H9 (cell line): ENCODE measurements at places on chromosomes 3 and 15.

DNA sequence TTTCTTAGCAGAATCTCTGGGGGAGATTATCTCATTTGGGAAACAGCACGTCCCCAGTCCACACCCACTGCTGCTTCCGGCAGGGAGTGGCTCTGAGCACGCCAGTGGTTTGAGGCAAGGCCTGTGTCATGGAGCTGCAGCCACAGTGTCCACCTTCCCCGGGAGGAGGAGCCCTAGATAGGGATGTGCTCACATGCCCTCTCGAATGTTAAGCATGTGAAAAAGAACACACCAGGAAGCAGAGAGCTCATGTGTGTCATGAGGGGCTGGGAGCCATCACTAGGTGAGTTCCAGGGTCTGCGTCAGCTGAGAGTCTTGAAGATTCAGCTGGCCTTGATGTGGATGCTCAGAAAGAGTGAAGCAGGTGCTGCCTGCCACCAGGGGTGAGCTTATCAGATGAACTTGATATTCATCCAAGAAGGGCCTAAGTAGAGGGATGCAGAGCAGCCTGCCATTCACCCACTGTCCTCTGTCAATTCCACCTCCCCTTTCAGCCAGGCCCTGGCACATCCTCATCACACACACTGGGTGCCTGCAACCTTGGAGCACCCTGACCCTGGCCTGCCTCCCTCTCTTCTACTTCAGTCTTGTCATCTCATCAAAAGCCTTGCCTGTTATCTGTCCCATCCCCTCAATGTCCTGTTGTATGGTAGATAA, 16.3 kb downstream of the ITGA11 start:
- peak; percentile 20 for DNase-seq

DNA sequence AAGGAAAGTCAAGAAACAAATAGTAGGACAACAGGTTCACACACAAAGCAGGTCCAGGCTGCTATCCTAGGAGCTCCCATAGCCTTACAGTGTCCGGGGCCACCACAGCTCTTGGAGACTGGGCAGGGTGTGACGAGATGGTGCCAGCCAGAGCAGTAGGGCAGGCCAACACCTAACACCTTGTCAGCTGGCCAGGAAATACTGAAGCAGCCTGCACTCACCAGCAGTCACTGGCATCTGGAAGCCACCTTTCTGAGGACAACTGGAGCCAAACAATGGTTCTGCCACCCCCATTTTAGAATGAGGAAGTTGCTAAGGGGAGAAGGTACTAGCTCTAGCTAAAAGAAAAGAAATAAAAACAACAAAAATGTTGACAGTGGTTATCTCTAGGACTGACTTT, 47.2 kb downstream of the CCDC12 start:
- DNase-seq, result no peak

- DNase-seq, result no peak
Observed at GRCh38 chr15:64877435-64877834, 34.3 kb upstream of the ANKDD1A start.

- DNase-seq, result no peak
Observed at GRCh38 chr3:171415070-171415469, 45.1 kb downstream of the TNIK start.

- DNase-seq, result peak; percentile 83
Observed at GRCh38 chr3:101512646-101513418, at the start of gene SENP7. SENP7 (minus strand) TSS chr3:101513212; CDS start chr3:101513130, 82 bp downstream.

DNA sequence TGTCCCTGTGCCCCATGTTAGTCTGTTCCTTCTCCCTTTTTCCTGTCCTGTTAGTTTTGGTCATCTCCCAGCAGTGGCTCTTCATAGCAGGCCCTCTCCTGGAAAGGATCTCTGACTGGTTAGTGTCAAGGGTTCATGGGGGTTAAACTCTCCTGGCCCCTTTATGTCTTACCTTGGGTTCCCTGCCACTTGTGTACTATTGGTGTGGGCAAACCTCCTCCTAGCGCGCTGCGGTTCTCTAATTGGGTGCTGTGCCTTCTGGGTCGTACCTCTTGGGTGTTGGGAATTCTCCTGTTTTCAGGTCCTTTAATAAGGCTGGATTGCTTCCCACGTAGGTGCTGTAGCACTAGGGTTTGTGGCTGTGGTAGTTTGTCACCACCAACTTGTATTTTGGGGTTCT, 18.8 kb downstream of the GMPS start:
- no peak for DNase-seq

DNA sequence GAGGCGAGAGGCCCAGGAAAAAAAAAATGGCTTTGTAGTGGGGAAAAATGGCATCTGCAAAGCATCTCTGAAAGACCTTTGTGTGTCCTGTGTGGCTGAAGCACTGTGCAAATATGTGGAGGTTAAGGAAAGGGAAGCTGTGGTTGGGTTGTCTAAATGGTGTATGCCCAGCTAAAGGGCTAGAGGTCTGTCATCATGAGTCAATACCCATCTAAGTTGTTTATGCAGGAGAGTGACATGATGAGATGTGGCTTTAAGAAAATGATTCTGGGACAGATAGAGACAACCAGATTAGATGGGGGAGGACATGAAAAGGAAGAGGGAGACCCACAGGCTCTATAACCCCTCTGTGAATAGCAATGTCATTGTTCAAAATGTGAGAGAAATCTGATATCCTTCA, 280.7 kb downstream of the MFSD1 start:
- DNase-seq, result no peak

DNA sequence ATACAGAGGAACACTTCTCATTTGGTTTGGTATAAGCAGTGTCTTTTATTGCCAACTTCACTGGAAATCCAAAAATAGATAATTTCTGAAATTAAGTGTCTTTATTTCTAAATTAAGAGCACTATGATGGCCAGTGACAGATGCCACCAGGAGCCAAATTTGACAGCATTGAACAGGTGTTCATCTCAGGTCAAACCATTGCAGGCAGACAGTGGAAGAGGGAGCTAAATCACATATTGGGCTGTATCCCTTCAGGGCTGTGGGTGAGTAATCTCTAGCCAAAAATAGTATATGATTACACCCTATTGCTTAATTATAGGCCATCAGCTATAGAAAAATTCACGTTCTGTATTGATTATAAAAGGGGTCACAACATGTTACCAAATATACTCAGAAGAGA, 457.7 kb downstream of the NAALADL2 start:
- DNase-seq, result no peak

- no peak for DNase-seq
Observed at GRCh38 chr3:156424758-156425157, 130.2 kb downstream of the SSR3 start.

DNA sequence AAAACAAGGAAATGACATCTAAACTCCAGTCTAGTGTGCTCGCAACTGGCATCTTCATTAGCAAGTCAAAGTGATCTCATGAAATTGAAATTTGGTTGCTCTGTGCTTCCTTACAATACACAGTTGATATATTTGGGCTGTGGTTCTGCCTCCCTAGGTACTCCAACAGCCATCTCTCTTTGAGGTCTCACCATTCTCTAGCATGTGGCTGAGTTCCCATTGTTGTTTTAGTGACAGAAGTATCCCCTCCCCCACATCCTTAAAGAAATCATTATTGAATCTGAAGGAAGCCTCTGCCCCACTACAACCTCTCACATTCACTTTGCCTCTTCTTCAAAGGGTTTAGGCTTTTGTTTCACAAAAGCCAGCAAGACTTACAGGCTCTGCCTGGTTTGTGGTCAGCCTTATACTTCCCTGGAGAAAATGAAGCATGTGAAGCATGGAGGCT, 516.5 kb downstream of the NLGN1 start:
- no peak for DNase-seq

GRCh38 chr3:50666837-50667236, 7.9 kb upstream of the DOCK3 start:
- DNase-seq, result no peak

DNA sequence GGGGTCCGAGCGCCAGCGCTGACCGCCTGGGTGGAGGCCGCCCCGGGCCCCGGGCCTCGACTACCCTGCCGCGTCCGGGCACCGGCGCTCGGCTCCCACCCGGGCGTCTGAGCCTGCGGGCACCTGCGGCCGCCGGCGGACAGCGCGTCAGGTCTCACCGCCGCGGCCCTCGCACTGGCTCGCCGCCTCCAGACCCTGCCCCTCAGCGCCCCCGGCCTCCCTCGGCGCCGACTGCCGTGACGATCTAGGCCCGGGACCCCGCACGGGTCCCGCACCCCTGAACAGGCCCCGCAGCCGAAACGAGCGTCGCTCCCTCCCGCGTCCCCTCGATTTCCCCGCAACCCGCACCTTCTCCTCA, 297 bp downstream of the PRC1 start:
- no peak for DNase-seq

DNA sequence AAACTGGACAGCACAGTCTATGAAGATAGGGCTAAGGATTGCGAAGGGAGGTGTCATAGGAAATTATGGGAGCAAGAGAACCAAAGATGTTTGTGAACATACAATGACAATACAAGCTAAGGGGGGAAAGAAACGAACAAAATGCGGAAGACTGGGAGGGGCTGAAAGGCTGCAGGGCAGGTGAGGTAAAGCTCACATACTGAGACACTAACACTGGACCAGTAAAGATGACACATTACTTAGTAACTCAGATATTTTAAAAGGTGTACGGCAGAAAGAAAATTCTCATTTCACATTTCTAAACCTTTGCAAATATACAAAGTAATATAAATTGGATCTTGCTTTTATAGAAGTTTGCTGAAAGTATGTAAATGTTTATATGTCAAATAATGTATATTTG, 10.1 kb downstream of the CLDND1 start:
- no peak for DNase-seq

DNA sequence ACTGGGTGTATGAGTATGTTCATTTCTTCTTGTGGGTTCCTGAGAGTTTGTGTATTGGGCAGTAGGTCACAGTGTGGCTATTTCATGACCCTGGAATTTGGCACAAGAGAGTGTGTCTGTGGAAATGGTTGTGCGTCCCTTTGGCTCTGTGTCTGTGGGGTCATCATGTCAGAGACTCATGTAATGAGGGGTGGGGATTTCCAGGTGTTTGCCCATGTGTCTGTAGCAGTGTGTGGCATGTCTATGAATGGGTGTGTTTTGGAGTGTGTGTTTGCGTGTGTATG, 1.3 kb upstream of the GATA2 start:
- no peak for DNase-seq

- no peak for DNase-seq
Observed at GRCh38 chr15:49430046-49430445, 7.0 kb downstream of the FGF7 start.

GRCh38 chr15:98113327-98113726, 152.8 kb downstream of the ARRDC4 start:
- no peak for DNase-seq

DNA sequence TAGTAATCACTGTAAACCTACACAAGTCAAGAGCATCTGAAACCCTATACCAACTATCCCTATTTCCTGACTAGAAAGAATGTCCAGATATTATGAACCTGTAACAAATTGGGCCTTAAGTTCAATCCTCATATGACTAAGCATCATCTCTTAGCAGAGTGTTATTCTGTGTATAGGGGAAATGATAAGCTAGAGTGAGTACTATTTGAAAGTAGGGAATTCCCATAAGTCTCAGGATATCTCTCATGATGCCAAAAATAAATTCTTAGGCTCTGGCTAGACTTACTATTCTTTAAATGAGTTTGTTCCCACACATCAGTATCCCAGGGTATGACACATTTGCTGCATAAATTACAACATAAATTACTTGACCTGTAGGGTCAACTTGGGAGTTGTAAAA, 15.3 kb downstream of the MRPL47 start:
- no peak for DNase-seq

DNA sequence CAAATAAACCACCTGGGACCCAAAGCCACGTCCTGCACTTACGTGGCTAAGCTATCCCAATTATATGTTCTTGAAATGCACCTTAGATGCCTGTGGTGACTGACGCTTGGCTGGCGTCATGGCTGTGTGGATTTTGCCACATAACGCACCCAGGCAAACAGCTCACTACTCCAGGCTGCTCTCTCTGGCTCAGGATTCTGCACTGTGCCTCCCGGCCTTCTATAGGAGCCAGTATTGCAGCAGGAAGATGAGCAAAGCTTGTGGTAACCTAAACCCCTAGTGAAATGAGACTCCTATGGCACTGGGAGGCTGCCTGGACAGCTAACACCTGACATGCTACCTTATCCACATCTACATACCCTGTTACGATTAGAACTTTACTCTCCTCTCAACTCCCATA, 179.3 kb downstream of the THRB start:
- DNase-seq, result no peak

GRCh38 chr3:110352841-110353604, 718.6 kb upstream of the NECTIN3 start:
- no peak for DNase-seq

- DNase-seq, result no peak
Observed at GRCh38 chr3:167862104-167862730, 126.7 kb downstream of the SERPINI1 start.

GRCh38 chr3:125073390-125073905, 17.7 kb upstream of the HEG1 start:
- DNase-seq, result no peak

DNA sequence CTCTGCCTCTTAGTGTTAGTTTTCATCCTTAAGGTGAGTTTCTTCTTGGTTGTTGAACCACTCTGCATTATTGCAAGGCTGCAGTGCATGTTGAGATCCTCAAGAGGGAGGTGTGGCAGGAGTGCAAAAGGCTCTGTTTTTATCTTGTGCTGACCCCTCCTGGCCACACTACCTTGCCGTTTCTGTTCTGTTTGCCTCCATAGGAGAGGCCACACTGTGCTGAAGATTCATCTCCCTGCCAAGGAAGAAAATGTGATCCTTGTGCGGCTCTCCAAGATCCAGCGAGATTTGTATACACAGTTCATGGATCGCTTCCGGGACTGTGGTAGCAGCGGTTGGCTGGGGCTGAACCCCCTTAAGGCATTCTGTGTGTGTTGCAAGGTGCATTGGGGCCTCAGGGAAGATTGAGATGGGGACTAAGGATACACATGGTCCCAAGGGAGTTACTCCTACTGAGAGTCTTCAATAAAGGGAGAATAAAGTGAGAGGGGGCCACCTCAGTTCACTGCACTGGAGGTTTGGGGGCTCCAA, 33.0 kb upstream of the TEX264 start:
- DNase-seq, result peak; percentile 83

GRCh38 chr15:70509731-70510143, 253.6 kb downstream of the UACA start:
- no peak for DNase-seq

DNA sequence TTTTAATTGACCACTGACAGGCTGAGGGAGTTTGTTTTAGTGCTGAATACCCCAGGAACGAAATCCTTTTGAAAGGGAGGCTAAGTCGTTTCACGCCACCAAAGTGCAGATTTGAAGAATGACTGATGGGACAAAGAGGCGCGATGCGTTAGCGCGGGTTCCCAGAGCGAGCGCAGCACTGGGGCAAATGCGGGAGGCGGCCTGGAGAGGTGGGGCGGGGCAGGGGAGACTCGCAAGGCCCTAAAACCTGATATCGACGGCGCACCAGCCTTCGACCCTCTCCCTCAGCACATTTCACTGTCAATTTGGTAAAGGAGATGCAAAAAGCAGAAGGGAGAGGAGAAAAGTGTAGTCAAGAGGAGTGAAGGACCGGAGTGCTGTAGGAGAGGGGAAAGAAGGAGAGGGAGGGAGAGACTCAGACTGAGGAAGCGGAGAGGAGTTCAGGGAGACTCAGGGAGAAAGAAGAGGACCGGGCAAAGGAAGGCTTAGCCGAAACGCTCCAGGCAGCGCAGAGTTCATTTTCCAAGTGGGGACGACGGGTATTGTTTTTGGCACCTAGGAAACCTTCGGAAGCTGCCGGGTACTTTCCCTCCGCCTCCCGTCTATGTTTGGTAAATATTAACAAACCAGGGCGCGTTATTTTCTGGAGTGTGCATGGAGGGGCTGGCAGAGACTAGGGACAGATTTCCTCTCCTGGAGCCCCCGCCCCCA, 3.8 kb upstream of the FOXB1 start:
- DNase-seq, result peak; percentile 61
